ENCODE measurements at places on chromosomes 13 and 19. TPM values are rescaled to one million over a fixed set of nuclear protein-coding genes. Genes with fewer than 3 reads are reported as not detected.

Gene IFNL1
- total RNA-seq: not detected

Gene ZNF350
- 8.7 TPM for total RNA-seq

DNA sequence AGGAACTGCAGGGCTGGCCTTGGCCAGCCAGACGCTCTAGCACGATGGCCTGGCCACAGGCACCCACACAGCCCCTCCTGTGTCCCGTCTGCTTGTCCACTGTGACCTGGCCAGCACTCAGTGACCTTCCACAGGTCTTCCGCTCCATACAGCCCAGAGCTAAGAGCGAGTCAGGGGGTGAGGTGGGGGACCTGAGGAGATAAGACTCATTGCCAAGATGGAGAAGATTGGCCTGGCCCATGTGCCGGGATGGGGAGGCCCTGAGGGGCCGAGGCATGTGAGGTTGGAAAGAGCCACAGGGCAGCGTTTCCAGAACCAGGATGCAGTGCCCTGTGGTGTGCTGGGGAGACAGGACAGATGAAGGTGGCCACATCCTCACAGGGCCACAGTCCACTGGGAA, 10.2 kb upstream of the SLC7A9 start:
- no peak for DNase-seq

- DNase-seq: peak; percentile 30
Observed at GRCh38 chr19:13554506-13555240, 48.4 kb upstream of the CACNA1A start.

DNA sequence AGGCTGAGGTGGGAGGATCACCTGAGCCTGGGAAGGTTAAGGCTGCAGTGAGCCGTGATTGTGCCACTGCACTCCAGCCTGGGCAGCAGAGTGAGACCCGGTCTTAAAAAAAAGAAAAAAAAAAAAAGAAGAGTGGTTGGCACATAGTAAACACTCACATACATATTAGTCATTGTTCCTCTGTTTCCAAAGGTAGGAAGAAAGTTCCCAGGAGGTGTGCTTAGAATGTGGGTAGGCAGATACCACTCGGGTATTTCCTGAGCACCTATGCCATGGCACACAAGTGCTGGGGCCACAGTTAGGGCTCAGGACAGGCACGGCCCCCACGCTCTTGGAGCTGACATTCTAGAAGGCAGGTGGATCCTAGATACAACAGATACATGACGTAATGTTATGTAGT, 41.4 kb downstream of the SIPA1L3 start:
- DNase-seq: no peak

DNA sequence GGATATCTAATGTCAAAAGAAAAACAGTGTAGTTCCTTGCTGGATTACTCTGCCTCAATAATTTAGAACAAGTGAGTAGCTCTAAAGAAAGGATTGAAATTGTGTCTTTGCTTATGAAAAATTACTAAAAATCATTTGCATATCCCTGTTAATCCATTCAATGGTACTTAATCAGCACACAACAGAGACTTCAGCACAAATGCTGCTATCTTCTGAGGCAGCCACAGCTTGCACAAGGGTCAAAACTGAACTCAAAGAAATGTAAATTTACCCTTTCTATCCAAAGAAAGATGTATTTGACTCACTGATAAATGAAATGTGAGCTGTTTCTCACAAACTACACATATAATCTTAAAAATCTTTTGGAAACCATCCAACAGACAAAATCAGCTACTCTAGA, 116.2 kb downstream of the LHFPL6 start:
- no peak for DNase-seq

Measured in Daoy (cell line).